ENCODE measurements at places on chromosomes 7 and 10. TPM values are rescaled to one million over a fixed set of nuclear protein-coding genes. Genes with fewer than 3 reads are reported as not detected.

GRCh38 chr7:149125189-149125862 is 798 bp downstream of the ZNF425 start:
- DNase-seq = no peak

DNA sequence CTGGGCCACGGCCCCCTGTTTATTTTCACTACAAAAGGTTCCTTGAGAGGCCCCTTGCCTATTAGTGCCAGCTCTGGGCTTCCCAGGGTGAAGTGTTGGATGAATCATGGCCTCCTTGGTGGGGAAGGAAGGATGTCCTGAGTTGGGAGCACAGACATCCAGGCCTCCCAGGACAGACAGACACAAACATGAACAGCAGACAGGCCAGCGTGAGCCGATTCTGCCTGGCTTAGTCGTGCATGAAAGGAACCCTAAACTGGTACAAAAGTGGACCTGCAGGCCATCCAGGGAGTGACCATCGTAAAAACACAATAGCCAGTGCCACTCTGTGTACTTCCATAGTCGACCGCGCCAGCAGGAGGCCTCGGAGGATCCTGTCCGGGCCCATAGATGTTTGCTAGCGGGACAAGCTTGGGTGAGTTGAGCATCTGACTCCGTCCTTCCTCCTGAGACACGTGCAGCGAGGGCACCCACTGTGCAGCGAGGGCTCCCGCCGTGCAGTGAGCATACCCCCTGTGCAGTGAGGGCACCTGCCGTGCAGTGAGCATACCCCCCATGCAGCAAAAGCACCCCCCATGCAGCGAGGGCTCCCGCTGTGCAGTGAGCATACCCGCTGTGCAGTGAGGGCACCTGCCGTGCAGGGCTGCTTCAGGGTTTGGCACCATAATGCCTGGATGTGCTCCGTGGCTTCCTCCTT is 51.3 kb upstream of the PRKAR1B start:
- DNase-seq = peak; percentile 34

DNA sequence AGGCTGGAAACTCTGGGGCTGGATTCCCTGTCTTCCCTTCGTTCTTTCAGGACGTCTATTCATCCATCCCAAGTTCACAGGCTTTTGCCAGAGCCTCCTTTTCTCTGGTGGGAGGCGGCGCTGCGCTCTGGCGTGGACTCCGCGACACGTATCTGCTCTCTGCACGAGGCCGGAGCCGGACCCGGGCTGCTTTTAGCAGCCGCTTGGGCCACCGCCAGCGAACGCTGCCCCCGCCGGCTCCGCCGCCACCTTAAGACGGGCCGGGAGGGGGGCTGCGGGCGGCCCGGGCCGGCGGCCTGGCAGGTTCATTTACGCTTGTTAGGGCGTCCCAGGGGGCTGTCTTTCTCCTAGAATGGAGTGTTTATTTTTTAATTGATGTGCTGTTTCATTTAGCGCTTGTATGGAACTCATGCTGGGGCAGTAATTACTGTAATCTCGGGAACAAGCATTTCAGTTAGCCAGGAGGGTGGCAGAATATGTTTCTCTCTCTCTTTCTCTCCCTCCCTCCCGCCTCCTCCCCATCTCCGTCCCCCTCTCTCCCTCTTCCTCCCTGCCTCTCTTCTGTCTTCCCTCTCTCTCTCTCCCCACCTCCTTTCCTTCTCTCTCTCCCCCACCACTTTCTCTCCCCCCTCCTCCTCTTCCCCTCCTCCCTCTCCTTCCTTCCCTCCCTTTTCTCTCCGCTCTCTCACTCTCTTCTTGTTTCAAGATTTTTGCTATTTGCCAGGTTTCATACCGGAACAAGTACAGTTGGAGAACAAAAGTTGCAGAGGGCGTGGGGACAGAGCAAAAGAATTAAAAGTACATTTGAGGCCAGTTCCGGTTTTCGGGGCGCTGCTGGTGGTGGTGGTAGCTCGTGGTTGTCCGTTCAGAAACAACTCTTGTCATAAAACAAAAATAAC is 1.3 kb upstream of the FZD8 start:
- DNase-seq = no peak

DNA sequence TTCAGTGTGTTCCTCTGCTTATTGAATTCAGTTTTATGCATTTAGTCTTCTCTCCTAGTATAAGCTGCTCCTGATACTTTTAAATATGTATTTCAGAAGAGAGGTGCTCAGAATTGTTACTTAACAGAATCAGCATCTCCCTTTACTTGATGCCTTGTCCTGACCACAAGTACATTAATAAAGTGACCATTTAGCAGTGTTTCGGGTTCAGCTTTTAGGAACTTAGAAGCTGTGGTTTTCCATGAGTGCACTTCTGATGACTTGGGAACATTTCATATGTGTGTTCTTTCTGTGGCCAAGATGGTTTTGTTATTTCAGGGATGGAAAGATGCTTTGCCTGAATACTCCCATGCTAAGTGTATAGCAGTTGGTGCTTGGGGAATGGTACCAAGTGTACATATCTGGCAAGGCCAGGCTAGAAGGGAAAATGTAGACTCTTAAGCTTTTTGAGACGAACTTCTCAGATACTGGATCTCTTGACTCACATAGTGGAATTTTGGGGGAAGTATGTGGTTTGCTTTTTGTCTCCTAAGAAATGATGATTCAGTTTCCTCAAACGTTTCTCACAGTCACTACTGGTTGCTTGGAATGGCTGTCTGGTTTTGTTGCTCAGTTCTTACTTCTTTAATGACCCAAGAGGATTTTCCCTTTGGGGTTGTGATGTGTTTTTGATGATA is 17.2 kb downstream of the SGPL1 start:
- DNase-seq = peak; percentile 92

The MYOF gene
- total RNA-seq = 317 TPM

DNA sequence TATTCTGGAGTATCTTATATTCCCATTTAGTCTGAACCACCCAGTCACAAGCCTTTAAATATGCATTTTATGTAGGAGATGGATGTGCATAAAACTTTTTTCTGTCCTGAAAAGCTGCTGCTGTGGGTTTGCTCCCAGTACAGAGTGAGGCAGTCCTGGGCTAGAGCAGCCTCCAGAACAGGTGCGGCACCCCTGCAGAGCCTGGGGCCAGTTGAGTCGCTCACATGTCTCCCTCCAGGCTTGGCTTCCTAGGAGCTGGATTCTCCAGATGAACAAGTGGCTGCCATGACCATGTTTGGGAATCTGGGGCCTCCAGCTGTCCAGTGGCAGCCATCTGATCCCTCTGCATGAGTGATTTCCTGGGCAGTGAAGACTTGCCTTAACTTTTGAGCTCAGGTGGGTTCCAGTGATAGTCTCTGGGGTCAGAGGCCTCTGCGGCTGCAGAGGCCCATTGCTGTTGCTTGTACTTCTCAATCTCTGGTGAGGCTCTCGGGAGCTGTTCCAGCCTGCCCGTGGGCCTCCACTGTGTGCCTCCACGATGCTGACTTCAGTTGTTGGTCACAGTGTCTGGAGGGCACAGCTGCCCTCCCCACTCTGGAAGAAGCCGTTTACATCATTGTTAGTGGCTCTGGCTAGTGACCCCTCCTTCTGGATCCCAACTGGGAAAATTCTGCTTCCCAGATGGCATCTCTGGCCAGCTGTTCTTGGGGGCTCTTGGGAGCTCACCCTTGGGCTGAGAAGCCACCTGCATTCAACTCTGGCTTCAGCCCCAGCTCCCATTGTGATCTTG is 120.4 kb downstream of the EMX2 start:
- DNase-seq = no peak

The ACBD5 gene
- 28.6 TPM for total RNA-seq

GRCh38 chr10:123270806-123271205 is 116.6 kb downstream of the BUB3 start:
- DNase-seq = no peak

The LOXL4 gene
- 24.9 TPM for total RNA-seq

The KCND2 gene
- 0.53 TPM for total RNA-seq

DNA sequence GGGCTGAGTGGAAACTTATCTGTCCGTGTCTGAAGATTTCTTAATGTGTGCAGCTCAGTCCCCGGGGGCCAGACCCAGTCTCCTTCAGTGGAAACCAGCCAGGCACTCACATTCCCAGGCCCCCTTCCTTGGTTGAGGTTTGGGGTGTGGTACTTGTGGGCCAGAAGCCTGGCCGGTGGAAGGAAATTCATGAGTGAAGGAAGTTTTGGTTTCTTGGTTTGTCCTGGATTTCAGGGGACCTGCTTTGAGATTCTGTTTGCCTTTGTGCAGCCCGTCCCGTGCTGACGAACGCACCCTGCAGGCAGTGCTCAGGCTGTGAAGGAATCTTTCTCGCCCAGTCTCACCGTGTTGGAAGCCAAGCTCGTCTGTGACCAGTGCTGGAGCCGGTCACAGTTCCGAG is 2.9 kb downstream of the INPP5A start:
- DNase-seq = no peak

DNA sequence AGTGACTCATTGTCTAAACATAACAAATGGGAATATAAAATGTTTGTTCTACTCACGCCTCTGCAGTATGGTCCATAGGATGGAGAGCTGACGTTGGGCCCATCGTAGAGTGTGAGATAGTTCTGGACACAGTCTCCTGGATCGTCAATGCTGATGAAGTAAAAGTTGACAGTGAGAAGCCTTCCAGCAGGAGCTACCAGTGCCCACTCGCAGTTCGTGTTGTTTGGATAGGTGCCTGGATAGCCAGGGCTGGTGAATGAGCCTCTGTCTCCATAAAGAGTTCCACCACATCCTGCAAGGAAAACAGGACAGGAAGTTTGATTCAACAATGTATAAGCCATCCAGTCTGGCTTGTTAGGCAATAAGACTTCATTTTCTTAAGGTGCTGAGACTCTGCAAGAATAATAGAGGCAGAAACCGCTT is 79.6 kb downstream of the OR13A1 start:
- DNase-seq = peak; percentile 26

DNA sequence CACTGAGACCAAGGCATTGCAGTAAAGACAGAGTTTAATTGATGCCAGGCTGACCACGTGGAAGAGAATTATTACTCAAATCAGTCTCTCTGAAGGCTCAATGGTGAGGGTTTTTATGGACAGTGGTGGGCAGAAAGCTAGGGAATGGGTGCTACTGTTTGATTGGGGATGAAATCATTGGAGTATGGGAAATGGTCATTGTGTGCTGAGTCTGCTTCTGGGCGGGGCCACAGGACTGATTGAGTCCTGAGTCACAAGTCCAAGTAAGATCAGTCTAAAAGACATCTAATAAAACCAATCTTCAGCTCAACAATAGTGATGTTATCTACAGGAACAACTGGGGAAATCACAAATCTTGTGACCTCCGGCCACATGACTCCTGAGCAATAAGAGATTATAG is 868.4 kb downstream of the SORCS3 start:
- no peak for DNase-seq

The WNT16 gene
- total RNA-seq = not detected

The HOGA1 gene
- total RNA-seq = 6.3 TPM

GRCh38 chr10:69515699-69516259 is 57.4 kb downstream of the NEUROG3 start:
- DNase-seq = peak; percentile 78

GRCh38 chr7:90155206-90155605 is 937 bp downstream of the STEAP1 start:
- DNase-seq = no peak

GRCh38 chr7:3277604-3278572 is 23.2 kb upstream of the SDK1 start:
- no peak for DNase-seq

The MAGI2 gene
- 1.5 TPM for total RNA-seq

DNA sequence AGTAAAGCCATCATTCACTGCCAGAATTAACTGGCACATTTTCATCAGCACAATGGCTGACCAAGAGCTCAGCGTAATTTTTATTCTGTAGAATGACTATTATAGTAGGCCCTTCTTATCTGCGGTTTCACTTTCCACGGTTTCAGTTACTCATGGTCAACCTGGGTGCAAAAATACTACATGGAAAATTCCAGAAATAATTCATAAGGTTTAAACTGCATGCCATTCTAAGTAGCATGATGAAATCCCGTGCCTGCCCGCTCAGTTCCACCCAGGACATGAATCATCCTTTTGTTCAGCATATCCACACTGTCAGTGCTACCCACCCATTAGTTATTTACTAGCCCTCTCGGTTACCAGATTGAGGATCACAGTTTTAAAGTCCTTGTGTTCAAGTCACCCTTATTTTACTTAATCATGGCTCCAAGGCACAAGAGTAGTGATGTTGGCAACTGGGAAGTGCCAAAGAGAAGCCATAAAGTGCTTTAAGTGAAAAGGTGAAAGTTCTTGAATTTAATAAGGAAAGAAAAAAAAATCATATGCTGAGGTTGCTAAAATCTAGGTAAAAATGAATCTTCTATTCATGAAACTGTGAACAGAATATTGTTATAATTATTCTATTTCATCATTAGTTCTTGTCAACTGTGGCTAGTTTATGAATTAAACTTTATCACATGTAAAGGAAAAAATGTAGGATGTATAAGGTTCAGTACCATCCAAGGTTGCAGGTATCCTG is 204.9 kb downstream of the DOCK4 start:
- peak; percentile 89 for DNase-seq

DNA sequence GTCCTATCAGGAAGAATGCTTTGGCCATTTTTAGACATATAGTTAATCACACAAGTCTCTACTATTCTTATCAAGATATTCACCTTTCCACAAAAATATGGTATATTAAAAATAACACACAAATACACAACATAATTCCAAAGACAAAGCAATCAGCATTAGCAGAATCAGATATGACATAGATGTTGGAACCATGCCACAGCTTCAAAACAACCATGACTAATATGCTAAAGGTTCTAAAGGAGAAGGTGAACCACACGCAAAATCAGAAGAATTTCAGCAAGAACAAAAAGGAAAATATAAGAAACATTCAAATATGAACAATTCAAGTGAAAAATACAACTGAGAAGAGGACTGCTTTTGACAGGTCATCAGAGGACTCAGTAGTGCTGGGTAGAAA is 670.2 kb upstream of the SORCS1 start:
- DNase-seq = peak; percentile 3

DNA sequence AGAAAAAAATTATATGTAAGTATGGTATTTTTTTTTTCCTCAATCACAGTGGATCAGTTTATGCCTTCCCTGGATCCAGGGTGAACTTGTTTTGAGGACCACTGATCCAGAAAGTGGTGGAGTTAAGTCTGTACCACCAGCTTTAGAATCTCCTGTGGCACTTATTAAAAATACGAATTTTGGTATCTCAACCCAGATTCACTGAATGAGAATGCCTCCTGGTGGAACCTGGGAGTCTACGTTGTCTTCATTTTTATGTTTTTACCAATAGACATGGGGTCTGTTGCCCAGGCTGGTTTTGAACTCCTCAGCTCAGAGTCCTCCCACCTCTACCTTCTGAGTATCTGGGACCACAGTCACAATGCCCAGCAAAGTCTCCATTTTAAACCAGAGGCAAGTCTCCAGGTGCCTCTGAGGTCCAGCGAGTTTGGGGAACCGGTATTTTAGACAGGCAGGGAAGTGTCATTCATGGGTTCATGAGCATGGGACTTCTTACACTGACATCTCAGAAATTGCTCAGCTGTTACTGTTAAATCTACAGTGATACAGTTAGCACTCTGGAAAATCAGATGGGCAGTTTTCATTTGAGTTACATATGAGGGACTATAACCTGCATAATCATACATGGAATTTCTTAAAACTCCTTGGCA is 200.9 kb downstream of the AUTS2 start:
- DNase-seq = no peak

- peak; percentile 13 for DNase-seq
Measured at GRCh38 chr10:15267496-15267895, 99.0 kb upstream of the NMT2 start.

- peak; percentile 41 for DNase-seq
Measured at GRCh38 chr7:142603870-142604448, 145.3 kb upstream of the PRSS1 start.
